Stimulated activated CD4-positive, alpha-beta T cell treated with anti-CD3 and anti-CD28 coated beads, TNF-alpha, amount 100 ng/mL, for 4 hours (primary cell): ENCODE measurements at places on chromosomes 5 and 9.
A peak's percentile ranks its signal among the peaks of the same experiment; 100 is the strongest.

DNA sequence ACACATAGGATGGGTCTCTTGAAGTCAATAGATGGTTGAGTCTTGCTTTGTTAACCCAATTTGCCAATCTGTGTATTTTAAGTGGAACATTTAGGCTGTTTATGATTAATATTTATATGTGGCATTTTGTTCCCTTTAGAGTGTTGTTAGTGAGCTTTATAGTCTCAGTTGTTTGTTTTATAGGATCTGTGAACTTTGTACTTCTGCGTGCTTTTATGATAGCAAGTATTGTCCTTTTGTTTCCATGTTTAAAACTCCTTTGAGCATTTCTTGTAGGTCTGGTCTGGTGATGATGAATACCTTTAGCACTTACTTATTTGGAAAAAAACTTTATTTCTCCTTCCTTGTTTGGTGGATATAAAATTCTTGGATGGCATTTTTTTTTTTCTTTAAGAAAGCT, 23.8 kb downstream of the SELENOP start:
- no peak for DNase-seq

GRCh38 chr9:127224883-127225739, 39.5 kb upstream of the GARNL3 start:
- peak; percentile 91 for DNase-seq

GRCh38 chr9:70607329-70607728, 192.9 kb upstream of the KLF9 start:
- DNase-seq, result no peak

DNA sequence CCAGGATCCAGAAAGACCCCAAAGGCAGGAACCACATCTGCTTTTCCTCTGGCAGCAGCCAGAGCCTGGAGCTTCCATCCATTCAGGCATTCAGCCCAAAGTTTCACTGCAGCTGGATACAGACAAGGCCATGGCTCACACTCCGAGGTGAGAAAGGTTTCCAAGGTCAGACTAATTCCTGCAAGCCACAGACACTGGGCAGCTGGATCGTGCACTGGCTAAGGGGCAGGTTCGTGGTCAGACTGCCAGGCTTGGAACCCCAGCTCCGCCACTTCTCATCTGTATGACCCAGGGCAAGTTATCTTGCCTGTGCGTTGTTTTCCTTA, 36.9 kb downstream of the SPOCK1 start:
- no peak for DNase-seq

GRCh38 chr9:76729980-76730737, 34.1 kb upstream of the PCA3 start:
- DNase-seq, result no peak
